ENCODE measurements at places on chromosomes 5 and 9.

DNA sequence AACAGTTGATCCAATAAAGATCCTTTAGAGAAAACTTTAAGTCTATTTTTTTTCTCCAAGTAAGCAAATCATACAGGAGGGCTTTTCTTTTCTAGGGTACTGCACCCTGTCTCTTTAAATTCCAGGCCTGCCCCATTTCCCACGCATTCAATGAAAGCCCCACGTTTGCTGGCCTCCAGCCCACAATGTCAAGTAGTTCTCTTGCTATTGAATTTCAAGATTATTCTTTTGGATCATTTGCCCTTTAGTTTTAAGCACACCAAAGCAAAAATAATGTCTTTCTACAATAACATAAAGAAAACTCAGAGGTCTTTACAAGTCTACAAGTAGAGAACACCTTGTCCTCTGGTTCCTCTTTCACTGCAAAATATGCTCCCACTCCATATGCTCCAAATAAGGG lies 15.6 kb downstream of the MLLT3 start:
- DNase-seq: no peak

- no peak for DNase-seq
Measured at GRCh38 chr9:90340421-90340820, 302.2 kb downstream of the DIRAS2 start.

DNA sequence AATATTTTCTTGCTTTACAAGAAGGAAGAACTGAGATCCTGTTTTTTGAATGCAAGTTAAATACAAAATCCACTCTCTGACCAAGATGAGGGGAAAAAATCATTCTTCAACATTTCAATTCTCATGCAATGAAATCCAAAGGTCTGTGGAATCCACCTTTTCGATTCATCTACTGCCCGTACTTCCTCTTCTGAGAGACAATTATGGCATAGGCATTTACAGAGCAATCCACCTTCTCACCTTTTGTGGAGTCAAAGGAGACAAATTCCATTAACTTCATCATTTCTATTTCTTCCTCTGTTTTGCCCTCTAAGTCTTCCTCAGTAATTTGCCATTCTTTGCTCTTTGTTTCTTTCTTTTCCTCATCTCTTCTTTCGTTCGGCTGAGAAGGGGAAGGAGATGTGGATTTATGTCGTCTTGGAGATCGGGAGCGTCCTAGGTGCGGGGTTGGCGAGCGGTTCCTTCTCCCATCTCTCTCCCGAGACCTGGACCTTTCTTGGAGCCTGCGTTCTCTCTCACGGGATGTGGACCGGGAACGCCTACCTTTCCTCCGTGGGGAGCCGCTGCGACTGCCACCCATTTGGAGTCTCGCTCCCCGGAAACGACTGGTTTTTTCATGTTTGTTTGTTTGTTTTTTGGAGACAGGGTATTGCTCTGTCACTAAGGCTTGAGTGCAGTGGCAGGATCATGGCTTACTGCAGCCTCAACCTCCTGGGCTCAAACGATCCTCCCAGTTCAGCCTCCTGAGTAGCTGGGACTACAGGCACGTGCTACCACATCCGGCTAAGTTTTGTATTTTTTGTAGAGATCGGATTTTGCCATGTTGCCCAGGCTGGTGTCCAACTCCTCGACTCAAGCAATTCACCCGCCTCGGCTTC lies 24.3 kb upstream of the AFF4 start:
- no peak for DNase-seq

- no peak for DNase-seq
Measured at GRCh38 chr5:127568166-127568565, 50.7 kb downstream of the PRRC1 start.

- DNase-seq: no peak
Measured at GRCh38 chr9:78786794-78787193, 489.9 kb downstream of the PSAT1 start.

DNA sequence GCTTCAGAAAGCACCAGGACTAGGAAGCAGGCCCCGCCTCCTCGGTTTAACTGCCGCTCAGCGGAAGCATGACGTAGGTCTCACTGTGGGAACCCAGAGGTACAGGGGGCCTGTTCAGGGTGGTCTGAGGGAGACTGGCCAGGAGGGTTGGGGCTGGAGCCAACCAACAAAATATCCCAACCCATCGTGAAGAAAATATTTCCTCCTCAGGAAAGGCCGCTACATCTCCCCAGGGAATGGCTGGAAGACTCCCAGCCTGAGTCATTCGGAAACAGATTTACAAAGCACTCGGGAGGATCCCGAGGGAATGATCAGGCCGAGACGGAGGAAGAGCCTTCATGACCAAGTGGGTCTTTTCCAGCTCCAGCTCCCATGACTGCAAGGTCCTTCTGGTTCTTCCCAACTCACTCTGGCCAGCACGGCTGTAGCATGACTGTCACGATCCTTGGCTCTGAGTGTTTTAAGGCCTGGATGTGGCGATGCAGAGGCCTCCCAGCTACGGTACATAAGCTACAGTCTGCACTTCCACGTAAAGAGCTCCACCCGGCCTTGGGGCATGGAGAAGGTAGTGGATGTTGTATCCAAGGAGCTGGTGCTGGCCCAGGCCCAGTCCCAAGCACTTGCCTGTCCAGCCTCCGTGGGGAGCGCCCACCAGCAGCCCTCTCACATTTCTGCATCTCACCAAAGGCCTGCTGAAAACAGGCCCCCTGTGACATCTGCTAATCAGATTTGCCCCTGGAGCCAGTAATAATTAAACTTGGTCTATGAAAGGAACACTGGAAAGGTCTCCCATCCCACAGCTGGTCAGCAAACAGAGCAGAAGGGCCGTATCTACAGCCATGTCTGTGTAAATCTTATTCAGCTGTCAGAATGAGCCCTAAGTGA lies 100.6 kb downstream of the LHFPL2 start:
- no peak for DNase-seq

GRCh38 chr5:140718266-140718592 lies 18.0 kb downstream of the ZMAT2 start:
- no peak for DNase-seq

DNA sequence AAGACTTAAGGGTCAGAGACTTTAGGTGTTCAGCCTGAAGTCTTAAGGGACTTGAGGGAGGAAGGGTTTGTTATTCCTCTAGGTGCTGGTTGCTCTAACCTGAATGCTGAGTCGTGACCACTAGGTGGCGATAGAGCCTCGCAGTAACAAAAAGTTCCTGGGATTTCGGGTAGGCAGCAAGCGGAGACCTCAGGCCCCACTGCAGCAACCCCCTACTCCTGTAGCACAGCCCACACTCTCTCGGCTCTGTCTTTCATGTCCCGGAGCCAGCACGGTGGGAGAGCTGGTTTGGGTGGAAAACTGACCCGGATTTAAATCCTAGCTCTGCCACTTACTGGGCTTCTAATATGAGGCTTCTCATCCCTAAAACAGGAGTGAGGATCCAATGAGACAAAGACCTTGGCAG lies 100.3 kb upstream of the PANK3 start:
- peak; percentile 48 for DNase-seq

DNA sequence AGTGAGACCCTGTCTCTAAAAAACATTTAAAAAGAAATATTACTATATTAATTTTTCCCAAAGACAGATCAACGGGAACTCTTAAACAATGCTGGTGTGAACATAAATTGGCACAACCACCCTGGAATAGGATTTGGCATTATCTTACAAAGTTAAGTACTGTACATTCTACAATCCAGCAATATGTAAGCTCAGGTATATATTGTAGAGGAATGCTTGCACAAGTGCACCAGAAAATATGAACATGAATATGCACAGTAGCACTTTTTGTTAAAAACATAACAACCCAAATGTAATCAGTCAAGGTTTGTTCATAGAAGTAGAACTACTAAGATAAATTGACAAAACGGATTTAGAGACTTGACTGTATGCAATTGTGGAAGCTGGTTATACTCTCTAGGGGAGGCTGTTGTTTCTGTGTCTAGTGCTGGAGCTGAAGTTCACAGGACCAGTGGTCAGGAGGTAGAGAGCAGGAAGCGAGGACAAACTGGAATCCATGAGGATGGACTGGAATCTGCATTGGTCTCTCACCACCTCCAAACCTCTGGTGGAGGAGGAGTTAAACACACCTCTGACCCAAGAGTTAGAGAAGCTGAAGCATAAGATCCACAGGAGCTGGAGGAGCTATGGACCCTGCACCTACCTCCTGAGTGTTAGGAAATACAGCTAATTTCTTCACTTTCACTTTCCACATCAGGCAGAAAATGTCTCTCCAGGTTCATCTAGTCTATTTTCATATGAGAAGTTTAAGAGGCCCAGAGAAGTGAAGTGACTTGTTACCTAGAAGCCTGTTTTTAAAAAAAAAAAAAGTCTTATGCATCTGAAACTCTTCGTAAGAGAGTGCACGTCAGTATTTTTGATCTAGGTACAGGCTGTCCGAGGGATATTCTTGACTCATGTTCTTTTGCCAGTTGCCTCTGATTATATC lies 20.3 kb upstream of the RIC1 start:
- DNase-seq: no peak

GRCh38 chr5:111863801-111864200 lies 106.8 kb upstream of the NREP start:
- no peak for DNase-seq

DNA sequence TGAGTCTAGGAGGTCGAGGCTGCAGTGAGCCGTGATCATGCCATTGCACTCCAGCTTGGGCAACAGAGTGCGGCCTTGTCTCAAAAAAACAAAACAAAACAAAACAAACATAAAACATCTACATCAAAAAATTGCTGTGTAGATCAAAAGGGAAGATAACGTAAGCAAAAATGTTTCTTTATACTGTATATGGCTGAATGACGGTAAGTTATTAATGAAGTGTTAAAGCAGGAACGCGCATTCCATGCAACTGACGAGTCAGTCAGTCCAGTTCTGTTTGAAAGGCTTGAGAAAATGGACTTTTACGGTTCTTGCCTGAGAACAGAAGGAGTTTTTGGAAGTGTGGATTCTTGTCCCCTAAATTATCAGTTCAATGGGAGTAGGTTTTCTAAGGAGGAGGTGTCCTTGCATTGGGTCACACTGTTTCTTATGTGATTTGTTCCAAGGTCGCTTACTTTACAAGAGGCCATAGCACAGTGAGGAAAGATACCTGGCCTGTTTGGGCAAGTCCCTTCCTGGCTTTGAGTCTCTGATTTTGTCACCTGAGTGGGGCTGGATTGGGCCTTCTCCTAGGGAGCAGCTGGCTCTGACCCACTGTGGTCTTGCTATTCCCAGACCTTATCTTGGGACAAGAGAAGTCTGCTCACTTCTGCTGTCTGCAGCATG lies 6.6 kb upstream of the PTGS1 start:
- no peak for DNase-seq

DNA sequence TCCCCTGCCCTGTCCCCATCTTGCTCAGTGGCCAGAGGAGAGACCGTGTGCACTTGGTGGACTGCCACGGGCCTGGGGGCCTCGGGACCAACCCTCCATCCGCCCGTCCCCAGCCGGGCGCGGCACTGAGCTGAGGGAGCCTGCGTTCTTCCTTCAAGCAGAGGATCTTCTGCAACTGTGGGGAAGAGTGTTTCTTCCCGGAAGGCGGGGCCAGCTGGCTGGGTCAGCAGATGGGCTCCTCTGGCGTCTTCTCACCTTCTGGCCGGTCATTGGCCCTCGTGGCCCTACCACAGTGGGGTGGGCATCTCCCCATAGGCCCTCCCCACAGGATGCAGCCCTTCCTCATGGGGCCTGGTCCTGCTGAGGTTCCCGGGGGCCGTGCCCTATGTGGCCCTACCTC lies 17.4 kb downstream of the RXRA start:
- no peak for DNase-seq

Measured in COR-L47 (cell line).